Activated CD8-positive, alpha-beta memory T cell treated with anti-CD3 and anti-CD28 coated beads, Interleukin-2, amount 10 ng/mL, durations not matched to agents 7 days and 5 days (primary cell): ENCODE measurements at places on chromosomes 4 and X.

- no peak for DNase-seq
Observed at GRCh38 chrX:39613482-39613995, 484.2 kb downstream of the BCOR start.

DNA sequence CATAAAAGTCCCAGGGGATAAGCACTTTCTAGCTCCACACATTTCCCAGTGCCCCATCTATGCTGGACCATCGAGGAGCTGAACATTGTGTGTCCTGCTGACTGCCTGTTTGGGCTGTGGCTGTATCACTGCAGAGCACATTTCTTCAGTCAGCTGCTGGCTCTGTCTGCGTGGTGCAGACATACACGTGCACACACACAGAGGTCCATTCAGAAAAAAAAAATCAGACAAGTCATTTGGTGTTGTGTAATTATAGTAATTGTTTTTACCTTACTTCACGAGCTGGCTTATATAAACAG lies 1.1 kb upstream of the PDLIM3 start:
- DNase-seq, result no peak

- peak; percentile 75 for DNase-seq
Observed at GRCh38 chrX:24149351-24150050, at the start of gene ZFX. TSS of gene ZFX (plus strand) at chrX:24149729. CDS start at chrX:24172743, 23,014 bp downstream.

- DNase-seq, result no peak
Observed at GRCh38 chr4:7781366-7781765, 158.3 kb downstream of the AFAP1 start.

DNA sequence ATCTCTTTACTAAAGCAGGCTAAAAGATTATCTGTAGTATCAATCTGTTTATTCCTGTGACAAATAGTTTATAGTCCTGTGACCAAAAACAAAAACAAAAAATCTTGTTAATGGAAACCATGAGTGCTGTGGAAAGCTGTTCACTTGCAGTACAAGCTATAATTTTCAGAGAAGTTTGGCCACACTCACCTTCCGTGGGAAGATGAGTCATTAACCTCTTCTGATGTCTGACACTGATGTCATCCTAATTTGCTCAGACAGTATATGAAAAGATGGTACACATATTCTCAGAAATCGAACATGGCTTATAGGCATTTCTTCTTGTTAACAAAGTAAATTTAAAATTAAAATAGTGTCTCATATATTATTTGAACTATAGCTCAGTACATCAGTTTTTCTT lies 19.9 kb upstream of the ENPP6 start:
- peak; percentile 86 for DNase-seq

GRCh38 chr4:174496631-174497432 lies 25.5 kb downstream of the HPGD start:
- DNase-seq, result no peak
